Pons (tissue), 1 donor: ENCODE measurements at places on chromosomes 6 and 20.
A peak's percentile ranks its signal among the peaks of the same experiment; 100 is the strongest.

DNA sequence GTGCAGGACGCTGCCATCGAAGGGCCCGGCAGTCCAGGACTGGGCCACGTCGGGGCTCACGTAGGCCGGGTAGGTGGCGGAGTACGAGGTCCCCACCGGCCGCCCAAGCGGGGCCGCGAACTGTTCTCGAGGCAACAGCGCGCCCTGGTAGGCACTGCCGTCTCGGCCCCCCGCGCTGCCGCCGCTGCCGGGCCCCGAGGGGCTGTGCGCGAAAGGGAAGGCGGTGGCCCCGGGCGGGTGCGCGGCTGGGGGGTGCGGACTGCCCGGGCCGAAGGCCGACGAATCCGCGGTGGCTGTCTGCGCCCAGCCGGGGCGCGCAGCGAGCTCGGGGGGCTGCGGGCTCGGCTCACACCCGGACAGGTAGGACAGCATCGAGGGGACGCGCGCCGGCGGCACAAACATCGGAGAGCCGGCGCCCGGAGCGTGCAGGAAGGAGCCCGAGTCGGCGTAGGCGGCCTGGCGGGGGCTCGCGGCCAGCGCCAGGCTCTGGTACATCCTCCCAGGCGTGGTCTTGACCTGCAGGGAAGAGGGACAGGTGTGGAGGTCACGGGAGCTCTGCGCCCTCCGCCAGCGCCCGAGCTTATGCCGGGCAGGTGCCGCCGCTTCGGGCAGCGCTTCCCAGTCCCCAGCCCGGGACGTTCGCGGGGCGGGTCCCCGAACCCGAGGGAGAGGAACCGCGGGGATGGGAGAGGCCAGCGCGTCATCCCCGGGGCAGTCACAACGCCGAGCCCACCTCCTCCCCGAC is 596 bp downstream of the GATA5 start:
- DNase-seq: no peak

DNA sequence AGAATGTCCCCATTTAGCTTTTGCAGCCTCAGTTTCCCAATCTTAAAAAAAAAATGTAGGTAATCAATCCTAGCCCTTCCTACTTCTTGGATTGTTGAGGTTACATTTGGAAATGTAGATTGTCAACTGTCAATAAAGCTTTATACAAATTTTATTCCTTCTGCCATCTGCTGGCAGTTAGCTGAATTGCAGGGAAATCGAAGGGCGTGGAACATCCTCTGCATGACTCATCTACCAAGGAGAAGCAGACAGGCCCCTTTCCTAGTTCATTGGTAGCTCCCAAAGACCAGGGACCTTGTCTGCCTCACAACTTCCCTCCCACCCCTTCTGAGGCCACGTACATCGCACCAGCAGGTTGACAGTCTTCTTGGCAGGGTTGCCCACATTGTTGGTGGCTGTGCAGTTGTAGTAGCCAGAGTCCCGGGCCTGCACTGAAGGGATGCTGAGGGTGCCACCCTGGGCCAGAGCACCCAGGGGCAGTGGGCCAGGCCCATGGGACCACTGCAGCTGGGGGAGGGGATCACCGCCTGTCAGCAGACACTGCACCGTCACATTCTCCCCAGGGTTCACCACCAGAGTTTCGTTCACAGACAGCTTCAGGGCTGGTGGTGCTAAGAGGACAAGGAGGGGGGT is 43.6 kb downstream of the MDGA1 start:
- DNase-seq: no peak

DNA sequence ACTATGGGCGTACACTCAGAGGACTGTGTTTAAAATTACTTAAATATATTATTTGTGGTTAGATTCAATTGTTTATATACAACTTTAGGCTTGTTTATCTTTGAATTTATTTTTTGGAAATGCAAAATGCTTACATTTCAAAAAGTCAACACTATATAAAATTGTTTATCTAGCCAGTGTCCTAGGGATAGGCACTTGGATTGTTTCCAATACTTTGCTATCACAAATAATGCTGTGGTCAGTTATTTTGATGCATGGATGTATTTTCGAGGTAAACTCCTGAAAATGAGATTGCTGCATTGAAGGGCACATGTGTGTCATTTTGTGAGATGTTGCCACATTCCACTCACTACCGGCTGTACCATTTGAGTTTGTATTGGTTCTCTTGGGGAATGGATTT is 213.9 kb downstream of the SLC24A3 start:
- DNase-seq: no peak

- DNase-seq: no peak
Observed at GRCh38 chr20:63692436-63693082, 3.9 kb upstream of the TNFRSF6B start.

DNA sequence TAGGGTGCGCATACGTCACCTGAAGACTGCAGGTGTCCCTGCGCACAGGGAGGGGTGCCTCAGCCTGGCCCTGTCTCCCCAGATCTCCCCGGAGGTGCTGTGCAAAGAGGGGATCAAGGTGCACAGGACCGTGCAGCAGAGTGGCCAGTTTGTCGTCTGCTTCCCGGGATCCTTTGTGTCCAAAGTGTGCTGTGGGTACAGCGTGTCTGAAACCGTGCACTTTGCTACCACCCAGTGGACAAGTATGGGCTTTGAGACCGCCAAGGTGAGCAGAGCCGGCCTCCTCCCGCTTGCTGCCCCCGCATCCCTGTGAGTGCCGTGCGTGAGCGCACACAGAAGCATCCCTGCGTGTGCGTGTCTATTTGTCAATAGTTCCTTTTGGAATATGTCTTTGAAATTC is 150.7 kb downstream of the DTNBP1 start:
- DNase-seq: no peak

- peak; percentile 8 for DNase-seq
Observed at GRCh38 chr6:93819189-93819588, 399.8 kb upstream of the EPHA7 start.

DNA sequence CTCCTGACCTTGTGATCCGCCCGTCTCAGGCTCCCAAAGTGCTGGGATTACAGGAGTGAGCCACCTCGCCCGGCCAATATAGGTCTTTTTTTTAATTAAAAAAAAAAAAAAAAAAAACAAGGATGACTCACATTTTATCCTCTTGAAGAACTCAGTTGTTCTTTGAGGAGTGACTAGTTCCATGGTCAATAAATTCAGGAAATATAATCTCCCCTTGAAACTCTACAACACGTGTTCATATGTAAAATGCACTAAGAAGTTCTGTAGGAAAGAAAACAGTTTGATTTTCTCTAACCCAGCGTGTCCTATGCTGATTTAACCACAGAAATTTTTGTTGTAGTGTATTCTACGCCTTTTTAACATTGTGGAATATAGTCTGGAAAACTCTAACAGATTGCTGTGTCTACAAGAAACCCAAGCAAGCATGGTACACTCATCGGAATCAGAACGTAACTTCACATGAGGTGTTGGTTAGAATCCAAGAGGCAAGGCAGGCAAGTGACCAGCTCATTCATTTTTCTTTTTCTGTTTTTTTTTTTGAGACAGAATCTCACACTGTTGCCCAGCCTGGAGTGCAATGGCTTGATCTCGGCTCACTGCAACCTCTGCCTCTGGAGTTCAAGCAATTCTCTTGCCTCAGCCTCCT is 79.0 kb upstream of the ZNF217 start:
- no peak for DNase-seq

DNA sequence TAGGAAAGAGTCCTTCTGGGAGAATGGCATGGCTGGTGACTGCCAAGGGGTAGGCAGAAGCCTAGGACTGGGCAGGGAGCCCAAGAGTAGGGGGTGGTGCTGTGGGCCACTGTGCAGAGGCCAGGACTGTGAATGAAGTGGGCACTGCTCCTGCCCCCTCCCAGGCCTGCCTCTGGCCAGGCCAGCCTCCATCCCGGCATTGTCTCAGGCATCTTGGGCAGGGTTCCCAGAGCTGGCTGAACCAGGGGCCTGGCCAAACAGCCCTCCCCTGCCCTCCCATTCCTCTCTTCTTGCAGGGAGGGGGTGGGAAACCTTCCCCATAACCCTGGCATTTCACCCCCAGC is 81.6 kb downstream of the MRPL14 start:
- peak; percentile 86 for DNase-seq

DNA sequence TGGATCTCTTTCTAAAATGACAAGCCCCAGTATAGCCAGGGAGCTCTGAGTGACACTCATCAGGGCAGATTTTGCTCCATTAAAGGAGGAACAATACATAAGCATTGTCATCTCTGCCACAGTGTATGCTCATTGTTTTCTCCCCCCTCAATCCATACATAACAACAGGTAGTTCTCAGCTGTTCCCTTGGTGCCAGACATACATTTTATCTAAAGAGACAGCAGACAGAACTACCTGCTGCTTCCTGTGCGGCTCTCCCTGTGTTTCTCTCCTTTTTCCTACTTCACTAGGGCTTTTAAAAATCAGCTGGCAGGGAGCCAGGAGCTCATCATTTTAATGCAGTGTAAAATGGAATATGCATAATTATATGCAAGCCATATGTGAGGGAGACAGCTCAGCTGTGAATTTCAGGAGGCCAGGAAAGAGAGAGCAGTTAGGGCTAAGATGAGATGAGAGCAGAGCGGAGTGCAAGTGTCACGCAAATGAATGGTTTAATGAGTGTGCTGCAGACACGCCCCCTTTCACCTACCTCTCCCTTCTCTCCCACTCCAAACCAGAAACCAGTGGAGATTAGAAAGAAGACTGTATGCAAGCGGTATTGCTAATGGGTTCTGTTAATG is 96.0 kb downstream of the SOBP start:
- no peak for DNase-seq

GRCh38 chr20:22732751-22733150 is 148.4 kb upstream of the FOXA2 start:
- no peak for DNase-seq

DNA sequence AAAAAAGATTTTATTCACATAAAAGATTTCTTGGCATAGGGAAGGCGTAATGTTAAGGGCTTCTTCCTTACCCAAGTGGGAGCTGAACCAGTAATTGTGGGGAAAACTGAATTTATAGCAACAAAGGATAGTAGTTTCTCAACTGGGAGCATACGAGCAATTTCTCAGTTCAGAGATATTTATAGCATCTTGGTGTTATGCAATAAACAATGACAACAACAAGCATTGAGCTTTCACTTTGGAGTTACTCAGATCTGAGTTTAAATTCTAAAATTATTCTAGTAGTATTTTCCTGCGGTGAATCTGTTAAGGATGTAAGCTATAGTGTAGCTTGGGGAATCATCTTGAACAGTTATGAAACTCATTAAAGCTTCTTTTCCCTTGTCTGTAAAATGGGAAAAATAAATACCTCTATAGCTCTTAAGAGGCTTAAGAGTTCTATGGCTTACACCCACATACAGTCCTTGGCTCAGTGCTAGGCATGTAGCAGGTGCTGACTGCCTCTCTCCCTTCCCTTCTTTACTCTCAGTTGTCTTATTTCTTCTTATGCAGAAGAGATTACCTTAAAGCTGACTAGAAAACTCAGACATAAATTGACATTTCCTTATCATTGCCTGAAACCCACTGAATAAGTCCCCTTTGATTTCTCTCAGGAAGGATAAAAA is 58.8 kb downstream of the SAMD5 start:
- DNase-seq: no peak
